ENCODE measurements at places on chromosomes 6 and 20. TPM values are rescaled to one million over a fixed set of nuclear protein-coding genes. Genes with fewer than 3 reads are reported as not detected.

OR2H2 gene
- polyA plus RNA-seq: not detected

- no peak for DNase-seq
Observed at GRCh38 chr6:46921059-46921458, 679 bp downstream of the ADGRF5 start.

DNA sequence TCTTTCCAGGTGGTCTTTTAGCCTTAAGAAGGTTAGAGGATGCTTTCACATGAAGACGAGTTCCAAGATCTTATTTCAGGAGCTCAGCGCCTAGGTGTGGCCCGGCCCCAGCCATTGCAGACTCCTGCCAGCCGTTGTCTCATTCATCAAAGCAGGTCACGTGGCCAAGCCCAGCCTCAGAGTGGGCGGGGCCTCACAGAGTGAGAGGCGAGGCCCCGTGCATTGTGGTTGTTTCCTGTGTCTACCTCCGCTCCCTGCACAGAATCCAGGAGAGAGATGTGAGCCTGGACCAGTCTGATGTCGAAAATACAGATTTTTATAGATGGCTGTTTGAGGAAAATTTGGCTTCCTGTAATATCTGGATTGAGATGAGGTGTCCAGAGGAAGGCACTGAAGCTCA lies 49.2 kb upstream of the CST5 start:
- DNase-seq: no peak

- DNase-seq: no peak
Observed at GRCh38 chr20:33709398-33709797, 10.7 kb downstream of the PXMP4 start.

DNA sequence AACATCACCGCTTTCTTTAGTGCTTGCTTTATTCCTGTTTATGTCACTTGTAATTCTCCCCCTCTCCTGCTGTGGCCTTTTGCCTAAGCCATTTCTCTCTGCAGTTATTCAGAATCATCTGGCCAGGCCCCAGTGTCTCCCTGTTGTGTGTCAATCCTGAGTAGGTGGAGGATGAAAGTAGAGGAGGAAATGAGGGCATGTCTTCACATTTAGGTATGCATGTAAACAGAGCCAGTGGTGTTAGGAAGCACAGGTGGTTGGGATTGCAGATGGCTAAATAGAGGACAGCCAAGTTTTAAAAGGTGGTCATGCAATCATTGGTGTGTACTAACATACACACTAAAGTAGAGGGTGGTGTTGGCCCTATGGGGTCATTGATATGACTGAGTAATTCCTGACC lies 5.2 kb downstream of the PRSS35 start:
- DNase-seq: no peak

- DNase-seq: no peak
Observed at GRCh38 chr20:41147767-41148191, 10.4 kb downstream of the PLCG1 start.

ORC3 gene
- polyA plus RNA-seq: 30.5 TPM

- DNase-seq: no peak
Observed at GRCh38 chr6:138803861-138804260, 8.0 kb downstream of the ECT2L start.
